Kidney (tissue), 22 donors: ENCODE measurements at places on chromosomes 1 and 21.

- DNase-seq, result peak; percentile 86
Measured at GRCh38 chr1:168136709-168137514, at the start of gene GPR161. Gene GPR161 (minus strand): TSS chr1:168136930. CDS start chr1:168104850, 32,080 bp downstream.

GRCh38 chr1:207867136-207868109 is 43.5 kb downstream of the CD34 start:
- DNase-seq, result no peak

DNA sequence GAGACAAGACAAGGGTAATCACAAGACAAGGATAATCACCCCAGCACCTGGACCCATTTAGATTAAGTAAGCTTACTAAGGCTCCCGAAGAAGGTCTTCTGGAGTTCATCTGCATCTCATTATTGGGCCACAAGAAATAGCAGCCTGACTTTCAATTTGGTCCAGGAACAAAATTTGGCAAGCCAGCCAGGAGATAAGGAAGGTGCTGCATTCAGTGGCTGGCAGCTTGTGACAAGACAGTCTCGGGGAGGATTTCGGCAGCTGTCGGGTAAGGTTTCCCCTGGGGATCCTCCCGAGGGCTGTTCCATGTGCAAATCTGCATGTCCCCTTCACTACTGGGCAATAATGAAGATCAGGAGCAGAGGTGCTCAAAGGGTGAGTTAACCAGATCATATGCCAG is 195.2 kb downstream of the FCRL5 start:
- no peak for DNase-seq

DNA sequence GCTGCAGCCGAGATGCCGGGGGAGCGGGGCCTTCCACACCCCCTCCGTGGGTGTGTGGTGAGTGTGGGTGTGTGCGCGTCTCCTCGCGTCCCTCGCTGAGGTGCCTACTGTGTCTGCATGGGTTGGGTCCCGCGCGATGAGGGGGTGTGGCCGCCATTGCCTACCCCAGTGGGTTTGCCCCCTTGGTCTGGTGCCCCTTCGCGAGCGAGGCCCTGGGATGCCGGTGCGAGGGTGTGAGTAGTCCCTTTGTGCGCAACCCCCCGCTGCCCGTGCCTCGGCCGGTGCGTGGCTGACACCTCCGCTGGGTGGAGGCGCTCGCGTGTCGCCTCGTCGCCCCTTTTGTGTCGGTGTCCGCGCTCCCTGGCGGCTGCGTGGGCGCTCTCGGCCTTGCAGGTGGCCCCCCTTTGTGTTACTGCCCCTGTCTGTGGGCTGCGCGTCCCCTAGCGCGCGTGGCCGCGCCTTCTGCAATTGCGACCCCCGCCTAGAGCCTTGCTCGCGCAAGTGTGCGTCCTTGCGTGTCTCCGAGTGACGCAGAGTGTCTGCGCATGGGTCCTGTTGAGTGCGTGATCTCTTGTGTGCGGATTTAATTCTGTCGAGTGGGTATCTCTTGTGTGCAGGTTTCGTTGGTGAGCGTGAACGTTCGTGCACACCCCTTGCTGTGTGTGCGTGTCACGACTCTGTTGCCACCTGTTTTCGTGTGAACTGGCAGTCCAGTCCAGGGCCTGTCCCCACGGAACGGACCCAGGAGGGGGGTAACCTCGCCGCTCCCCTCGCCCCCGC is 553 bp downstream of the TTC3 start:
- DNase-seq, result peak; percentile 62

DNA sequence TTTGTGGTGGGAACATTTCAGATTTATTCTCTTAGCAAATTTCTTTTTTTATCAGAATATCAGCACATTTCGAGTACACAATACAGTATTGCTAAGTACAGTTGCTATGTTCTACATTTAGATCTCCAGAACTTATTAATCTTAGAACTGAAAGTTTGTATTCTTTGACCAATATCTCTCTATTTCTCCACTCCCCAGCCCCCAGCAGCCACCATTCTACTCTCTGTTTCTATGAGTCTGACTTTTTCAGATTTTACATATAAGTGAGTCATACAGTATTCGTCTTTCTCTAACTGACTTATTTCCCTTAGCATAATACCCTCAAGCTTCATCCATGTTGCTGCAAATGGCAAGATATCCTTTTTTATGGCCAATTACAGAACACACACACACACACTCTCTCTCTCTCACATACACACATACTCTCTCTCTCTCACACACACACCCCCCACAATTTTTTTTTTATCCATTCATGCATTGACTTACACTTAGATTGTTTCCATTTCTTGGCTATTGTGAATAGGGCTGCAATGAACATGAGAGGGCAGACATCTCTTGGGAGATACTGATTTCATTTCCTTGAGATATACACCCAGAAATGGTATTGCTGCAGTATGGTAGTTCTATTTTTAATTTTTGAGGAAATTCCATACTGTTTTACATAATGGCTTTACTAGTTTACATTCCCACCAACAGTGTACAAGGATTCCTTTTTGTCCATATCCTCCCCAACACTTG is 15.7 kb downstream of the RPTN start:
- DNase-seq, result no peak

GRCh38 chr1:211336775-211337174 is 10.1 kb downstream of the TRAF5 start:
- no peak for DNase-seq

DNA sequence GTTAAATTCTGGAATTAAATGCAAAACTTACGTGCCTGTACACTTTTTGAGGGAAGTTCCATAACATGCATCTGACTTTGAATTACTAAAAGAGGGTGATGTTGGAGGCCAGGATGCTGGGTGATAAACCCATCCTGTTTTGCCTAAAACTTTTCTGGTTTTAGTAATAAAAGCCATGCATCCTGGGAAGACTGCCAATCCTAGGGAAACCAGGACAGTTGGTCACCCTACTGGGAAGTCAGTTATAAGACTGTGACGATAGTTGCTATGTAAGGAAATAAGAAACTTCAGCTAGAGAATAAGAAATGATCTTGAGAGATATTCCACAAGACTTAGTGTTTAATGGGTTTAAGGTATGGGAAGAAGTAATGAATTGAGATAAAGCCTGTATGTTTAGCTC is 336.6 kb upstream of the LYPLAL1 start:
- no peak for DNase-seq

GRCh38 chr1:48194801-48195200 is 27.7 kb upstream of the SLC5A9 start:
- DNase-seq, result no peak

GRCh38 chr1:179933219-179933618 is 21.4 kb upstream of the CEP350 start:
- no peak for DNase-seq

- peak; percentile 33 for DNase-seq
Measured at GRCh38 chr1:8844501-8845006, 27.1 kb upstream of the RERE start.

DNA sequence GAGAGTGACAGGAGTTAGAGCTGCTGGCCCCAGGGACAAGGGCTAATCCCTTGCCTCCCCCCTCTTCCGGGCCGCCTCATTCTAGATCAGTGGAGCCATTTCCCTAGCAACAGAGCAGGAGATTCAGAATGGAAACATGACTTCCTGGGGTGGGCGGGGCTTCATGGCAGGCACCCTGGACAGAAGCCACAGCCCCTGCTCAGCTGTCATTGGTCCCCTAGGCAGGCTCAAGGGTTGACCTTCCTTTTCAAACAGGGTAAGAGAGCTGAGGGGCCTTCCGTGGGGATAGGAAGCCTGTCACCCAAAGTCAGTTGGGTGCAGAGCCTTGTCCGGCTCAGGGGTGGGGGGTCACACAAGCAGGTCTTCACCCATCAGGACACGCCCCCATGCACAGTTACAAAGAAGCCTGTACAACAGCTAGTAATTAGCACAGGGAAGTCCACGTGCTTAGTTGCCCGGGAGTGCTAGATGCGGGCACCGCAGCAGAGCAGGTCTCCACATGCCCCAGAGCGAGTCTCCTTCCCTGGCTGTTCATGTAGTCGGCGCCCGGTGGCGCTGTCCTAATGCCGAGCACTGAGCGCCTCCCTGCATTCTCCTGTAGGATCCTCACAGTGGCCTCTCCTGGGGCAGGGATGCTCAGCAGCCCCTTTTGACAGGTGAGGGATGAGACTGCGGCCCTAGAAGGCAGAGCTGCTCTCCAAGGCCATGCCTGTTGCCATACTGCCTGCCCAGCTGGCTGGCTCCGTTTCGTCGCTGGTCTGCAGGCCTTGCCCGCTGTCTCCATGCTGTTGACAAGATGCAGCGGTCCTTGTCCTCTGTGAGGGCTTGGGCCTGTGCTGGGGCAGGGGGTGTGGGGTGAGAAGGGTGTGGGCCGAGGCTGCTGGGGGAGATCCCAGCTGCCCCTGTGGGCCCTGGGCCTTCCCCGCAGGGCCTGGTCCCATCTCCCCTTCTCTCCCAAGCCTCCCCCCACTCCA is 5.1 kb downstream of the TMEM201 start:
- DNase-seq, result peak; percentile 92

- DNase-seq, result no peak
Measured at GRCh38 chr1:36984026-36984425, 50.3 kb downstream of the GRIK3 start.

- peak; percentile 89 for DNase-seq
Measured at GRCh38 chr21:36976882-36977651, 10.6 kb upstream of the HLCS start.

GRCh38 chr21:17829472-17829871 is 10.3 kb upstream of the C21orf91 start:
- no peak for DNase-seq

DNA sequence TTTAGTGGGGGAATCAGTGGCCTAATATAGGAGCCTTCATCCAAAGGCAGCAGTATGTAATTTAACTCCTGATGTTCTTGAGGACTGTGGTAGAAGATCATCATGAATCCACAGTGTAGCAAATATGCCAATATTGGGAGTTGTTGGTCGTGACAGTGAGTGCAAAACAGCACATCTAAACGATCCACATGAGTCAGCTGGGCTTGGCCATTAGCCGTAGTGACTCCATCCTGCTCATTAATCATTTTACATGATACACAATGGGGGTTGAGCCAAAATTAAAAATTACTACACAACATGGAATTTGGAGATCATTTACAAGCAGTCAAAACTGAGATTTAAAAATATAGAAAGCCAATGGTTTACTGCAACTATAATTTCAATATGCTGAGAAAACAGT is 653.9 kb upstream of the CAMK1G start:
- DNase-seq, result no peak

DNA sequence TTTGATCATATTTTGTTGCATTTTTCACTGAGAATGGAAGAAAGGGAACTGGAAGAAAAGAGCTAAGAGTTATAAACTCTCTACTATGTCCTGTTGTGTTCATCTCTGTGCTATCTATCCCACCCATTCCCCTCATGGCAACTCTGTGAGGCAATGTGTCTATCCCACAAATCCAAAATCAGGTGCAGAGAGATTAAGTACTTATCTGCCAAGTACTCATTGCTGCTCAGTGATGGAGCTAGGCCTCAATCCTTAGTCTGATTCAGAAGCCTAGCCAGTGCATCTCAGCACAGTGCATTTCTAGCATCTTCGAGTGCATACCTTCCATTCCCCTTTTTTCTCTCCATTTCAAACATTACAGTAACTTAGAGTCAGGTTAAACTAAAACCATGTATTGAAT is 270.6 kb downstream of the TPR start:
- DNase-seq, result no peak

- DNase-seq, result no peak
Measured at GRCh38 chr1:91541918-91542533, 41.4 kb downstream of the CDC7 start.

GRCh38 chr1:83615370-83615769 is 383.6 kb downstream of the TTLL7 start:
- no peak for DNase-seq

- DNase-seq, result no peak
Measured at GRCh38 chr1:169364948-169365347, 2.6 kb downstream of the NME7 start.

DNA sequence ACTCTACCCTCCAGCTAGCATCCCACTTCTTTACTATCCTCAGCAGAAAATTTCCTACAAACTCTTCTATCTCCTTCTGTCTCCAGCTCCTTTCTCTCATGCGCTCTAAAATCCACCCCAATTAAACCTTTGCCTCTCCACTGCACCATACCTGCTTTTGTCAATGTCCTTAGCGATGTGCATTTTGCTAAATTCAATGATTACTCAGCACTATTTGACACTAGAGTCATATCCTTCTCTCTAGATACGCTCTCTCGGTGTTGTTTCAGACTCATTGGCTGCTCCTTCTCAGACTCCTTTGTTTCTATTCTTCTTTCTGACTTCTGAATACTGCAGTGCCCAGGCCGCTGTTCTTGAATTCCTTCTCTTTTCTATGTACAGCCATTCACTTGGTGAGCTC is 144.2 kb downstream of the HLX start:
- DNase-seq, result no peak
